Fibroblast of skin of abdomen (primary cell): ENCODE measurements at places on chromosomes 6 and 20.

DNA sequence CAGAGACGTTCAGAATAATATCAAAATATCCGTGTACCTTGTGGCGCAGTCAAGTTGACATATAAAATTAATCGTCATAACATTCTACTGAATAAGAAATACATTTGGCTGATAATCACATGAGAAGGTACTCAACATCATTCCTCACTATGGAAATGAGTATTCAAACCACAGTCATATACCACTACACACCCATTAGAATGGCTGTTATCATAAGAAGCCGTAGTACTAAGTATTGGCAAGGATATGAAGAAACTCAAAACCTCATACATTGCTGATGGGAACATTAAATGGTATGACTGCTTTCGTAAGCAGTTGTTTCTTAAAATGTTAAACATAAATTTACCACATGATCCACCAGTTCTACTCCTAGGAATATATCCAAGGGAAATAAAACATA lies 244.7 kb downstream of the CDKAL1 start:
- no peak for DNase-seq

- no peak for DNase-seq
Observed at GRCh38 chr6:14274546-14275492, 157.2 kb downstream of the CD83 start.

DNA sequence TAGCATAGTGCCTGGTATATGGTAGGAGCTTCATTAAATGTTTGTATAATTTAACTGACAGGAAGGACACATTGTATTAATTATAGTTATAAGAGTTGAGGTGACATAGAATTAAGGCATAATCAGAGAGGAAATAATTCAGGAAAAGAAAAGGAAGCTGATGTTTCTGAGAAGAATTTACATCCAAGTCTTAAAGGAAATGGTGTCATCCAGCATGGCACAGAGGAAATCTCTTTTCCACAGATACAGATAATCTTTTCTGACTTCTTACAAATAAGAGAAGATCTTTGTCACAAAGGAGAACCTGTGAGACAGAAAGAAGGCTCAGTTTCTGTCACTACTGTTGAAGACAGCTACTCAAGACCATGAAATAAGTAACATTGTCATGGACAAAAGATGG lies 222.5 kb downstream of the GJA1 start:
- DNase-seq: no peak

GRCh38 chr20:10984913-10985312 lies 311.1 kb upstream of the JAG1 start:
- DNase-seq: no peak

DNA sequence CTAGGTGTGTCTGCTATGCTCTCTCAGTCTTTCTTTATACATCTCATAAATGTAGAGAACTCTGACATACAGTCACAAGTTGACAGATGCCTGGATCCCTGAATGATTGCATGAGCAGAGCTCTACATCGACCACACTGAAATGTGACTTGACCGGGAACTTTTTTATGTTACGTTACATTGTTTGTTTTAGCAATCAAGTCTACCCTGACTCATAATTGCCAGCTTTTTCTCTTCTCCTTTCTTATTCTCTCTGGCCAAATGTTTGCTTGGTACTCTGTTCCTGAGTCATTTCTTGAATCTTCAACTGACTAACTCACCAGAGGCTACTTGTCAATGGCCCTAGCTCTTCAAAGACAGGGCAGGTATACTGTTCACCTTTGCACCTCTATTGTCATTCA lies 213.6 kb upstream of the DTNBP1 start:
- peak; percentile 51 for DNase-seq

DNA sequence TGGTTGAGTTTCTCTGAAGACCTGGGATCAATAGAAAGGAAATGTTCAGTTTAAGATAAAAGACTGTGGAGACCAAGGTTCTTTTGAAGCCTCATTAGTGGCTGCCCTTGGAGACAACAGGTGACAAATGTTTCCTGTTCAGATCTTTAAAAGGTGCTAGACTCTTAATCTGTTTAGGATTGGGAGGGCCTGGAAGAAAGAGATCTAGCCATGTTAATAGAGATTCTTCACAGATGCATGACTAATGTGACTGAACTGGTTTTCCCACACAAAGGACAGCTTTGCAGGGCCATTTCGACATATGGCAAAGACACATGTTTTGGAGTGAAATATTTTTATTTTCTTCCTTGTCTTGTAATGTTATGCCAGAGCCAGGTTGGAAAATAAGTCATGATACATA lies 82.2 kb downstream of the WDR27 start:
- DNase-seq: peak; percentile 55

GRCh38 chr6:22236626-22237414 lies 60.0 kb downstream of the PRL start:
- DNase-seq: peak; percentile 99

DNA sequence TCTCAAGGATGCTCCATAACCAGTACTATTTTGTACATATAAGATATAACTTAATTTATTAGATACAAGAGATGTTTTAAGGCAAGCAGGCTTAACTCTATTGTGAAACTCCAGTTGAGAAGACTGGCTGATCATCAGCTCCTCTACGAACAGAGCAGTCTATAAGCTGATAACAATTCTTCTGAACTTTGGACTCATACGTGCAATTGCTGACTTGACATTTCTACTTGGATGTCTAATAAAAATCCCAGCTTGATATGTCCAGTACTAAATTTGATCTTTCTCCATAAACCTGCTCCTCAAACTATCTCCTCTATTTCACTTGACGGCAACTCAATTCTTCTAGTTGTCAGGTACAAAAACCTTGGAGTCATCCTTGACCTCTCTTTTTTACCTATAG lies 141.9 kb downstream of the HS3ST5 start:
- no peak for DNase-seq

- no peak for DNase-seq
Observed at GRCh38 chr6:131117878-131118277, 17.4 kb upstream of the AKAP7 start.

GRCh38 chr6:169620171-169621130 lies 81.4 kb downstream of the WDR27 start:
- peak; percentile 64 for DNase-seq

GRCh38 chr6:54959820-54960219 lies 113.2 kb downstream of the FAM83B start:
- DNase-seq: no peak

GRCh38 chr6:109807881-109808280 lies 116.8 kb downstream of the FIG4 start:
- DNase-seq: no peak

- DNase-seq: no peak
Observed at GRCh38 chr6:84151669-84152068, 75.8 kb downstream of the CEP162 start.

DNA sequence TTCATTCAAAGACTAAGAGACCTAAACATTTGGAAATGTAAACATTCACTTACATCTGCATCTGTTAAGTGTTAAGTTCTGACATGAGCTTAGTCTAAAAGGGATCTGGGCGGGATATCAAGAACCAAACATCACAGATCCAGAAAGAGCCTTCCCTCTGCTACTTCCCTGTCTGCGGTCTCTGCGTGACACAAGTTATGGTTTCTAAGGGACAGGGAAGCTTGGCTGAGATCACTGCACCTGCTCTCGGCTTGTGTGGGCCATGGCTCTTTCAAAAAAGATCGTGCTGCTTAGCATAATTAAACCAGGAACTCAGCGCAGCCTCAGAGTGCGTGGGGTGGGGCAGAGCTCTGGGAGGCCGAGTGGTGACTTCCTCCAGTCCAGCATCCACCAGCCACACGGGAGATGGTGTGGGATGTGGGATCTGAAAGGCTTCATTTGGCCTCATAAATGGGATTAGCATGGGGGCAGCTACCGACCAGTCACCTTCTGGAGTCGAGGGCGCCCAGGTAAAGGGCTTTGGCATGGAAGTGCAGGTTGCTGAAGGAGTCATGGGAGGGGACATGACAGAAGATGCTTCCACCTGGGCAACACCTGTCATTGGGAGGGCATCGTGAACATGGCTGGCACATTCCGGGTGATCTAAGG lies 16.7 kb upstream of the RAMACL start:
- DNase-seq: peak; percentile 28

- no peak for DNase-seq
Observed at GRCh38 chr6:166767230-166767629, 140.2 kb upstream of the RPS6KA2 start.

GRCh38 chr20:7691647-7692269 lies 248.5 kb downstream of the HAO1 start:
- no peak for DNase-seq

DNA sequence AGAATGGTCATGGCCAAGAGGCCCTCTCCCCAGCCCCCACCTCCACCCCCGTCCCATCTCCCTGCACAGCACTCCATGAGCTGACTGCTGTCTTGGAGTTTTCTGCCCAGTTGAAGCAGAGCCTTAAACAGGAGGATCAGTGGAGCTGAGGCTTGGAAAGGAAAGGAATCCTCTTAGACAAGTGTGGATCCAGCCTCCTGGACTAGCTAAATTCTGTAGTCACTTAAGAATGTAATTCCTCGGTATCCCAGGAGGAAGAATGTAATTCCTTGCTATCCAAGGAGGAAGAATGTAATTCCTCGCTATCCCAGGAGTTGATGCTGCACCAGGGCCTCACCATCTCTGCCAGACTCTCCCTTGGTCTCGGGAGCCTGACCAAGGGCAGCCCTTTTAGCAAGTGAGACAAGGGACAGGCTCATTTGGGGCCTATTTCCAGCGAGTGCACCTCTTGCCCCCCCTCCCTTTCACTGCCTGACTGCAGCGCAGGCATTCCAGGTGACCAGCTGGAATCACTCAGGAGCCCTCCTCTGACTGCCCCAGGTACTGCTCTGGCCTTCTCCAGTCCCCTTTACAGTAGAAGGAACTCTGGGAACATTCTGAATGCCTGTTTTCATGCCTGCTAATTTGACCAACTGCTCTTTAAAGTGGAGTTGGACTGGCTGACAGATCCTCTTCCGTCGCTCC lies 76.2 kb downstream of the TCP11 start:
- DNase-seq: no peak
